ENCODE measurements at places on chromosomes 16 and 17.
A peak's percentile ranks its signal among the peaks of the same experiment; 100 is the strongest.

DNA sequence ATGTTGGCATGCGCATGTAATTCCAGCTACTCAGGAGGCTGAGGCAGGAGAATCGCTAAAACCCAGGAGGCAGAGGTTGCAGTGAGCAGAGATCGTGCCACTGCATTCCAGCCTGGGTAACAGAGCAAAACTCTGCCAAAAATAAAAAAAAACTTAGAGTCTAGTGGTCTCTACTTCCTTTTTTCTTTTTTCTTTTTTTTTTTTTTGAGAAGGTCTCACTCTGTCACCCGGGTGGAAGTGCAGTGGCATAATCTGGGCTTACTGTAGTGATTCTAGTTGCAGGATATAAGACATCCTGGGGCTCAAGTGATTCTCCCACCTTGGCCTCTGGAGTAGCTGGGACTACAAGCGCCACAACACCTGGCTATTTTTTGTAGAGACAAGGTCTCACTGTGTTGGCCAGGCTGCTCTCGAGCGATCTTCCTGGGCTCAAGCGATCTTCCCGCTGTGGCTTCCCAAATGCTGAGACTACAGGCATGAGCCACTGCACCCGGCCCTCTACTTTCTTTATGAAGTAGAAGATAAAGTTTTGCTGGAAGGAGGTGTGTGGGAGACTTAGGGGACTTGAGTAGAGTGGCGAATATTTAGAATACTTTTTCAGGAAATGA is 47.9 kb upstream of the TAOK1 start:
- DNase-seq = no peak

GRCh38 chr16:88686439-88687253 is at the start of gene SNAI3:
Gene SNAI3, minus strand, starts transcription at chr16:88686507. Its CDS starts 101 bp downstream, at chr16:88686406.
- DNase-seq = peak; percentile 52

DNA sequence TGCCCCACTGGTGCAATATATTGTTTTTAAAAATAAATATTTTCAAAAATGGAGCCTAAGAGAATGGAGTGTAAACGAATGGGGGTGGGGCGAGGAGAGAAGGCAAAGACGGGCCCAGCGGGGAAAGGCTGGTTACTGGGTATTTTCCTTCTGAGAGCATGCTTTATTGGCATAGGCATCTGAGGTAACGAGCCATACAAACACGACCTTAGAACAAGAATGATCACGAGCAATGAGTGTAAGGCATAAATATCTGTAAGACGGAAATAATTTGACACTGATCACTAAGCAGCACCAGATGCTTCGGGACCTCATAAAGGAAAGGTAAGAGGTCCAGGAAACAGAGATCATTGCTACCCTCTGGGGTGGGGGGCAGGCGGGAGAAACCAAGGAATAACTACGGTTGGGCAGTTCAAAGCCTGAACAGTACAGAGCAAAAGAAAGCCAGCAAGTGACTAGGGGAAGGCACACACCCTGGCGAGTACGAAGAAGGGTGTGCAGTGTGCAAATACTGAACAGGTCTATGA is 959 bp downstream of the SSH2 start:
- peak; percentile 33 for DNase-seq

GRCh38 chr16:12519986-12520385 is 283.7 kb downstream of the CPPED1 start:
- no peak for DNase-seq

All from A172 (cell line).